Uterus (tissue), 4 donors: ENCODE measurements at places on chromosomes 12 and 14. TPM values are rescaled to one million over a fixed set of nuclear protein-coding genes. Genes with fewer than 3 reads are reported as not detected.

BHLHE41 gene
- 5.4 TPM for total RNA-seq

HOXC4 gene
- 28.6 TPM for total RNA-seq

PTPRQ gene
- 1.3 TPM for total RNA-seq

GZMH gene
- 0.82 TPM for total RNA-seq

SERPINA9 gene
- total RNA-seq, result not detected

COX8C gene
- total RNA-seq, result not detected

FICD gene
- 3.5 TPM for total RNA-seq

RIPK3 gene
- 0.29 TPM for total RNA-seq

DBX2 gene
- 0.35 TPM for total RNA-seq

PRR4 gene
- 11.0 TPM for total RNA-seq

TAS2R43 gene
- total RNA-seq, result 19.5 TPM

OTUB2 gene
- not detected for total RNA-seq

PXN gene
- total RNA-seq, result 36.5 TPM

FGF23 gene
- total RNA-seq, result not detected

STON2 gene
- 3.3 TPM for total RNA-seq

GPHN gene
- total RNA-seq, result 22.9 TPM

SLC6A15 gene
- 4.4 TPM for total RNA-seq

TMEM19 gene
- total RNA-seq, result 15.6 TPM

GLIPR1 gene
- total RNA-seq, result 43.8 TPM

CYP46A1 gene
- total RNA-seq, result 6.4 TPM

RFX4 gene
- not detected for total RNA-seq

PRORP gene
- 57.1 TPM for total RNA-seq

B4GALNT3 gene
- total RNA-seq, result 29.2 TPM
